ENCODE measurements at places on chromosomes 7 and 10.

DNA sequence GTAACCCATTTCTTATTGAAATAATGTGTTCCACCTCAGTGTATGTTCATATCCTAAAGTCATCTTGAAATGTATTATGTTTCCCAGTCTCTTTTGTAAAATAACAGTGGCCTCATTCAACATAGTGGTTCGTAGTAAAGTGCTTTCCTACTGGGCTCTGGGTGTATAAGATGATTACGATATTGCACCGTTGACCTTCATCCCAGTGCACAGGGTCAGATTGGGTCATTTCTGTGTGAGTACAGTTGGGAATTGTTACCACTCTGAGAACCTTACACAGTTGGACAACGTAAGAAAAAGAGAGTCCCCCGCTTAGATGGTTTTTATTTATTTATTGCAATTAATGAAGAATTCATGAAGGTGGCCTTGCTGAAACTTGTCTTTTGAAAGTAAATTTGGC, 135.6 kb downstream of the CHN2 start:
- no peak for DNase-seq

GRCh38 chr7:111413739-111414138, 148.6 kb downstream of the IMMP2L start:
- no peak for DNase-seq

GRCh38 chr7:142560166-142560565, 189.1 kb upstream of the PRSS1 start:
- DNase-seq = no peak

DNA sequence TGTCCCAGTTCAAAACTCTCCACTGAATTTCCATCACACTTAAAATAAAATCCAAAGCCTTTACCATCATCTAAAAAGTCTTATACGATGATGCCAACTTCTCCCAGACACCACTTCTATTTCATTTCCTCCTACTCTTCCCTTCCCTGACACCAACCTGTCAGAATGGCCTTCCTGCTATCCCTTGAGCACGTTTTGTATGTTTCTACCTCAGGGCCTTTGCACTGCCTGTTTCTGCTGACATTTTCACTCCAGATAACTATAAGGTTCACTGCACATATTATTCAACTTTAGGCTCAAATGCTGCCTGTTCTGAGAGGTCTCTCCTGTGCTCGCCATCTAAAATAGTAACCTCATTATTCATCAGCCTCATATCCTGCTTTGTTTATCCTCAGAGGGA, 269.6 kb downstream of the HTR7 start:
- no peak for DNase-seq

- no peak for DNase-seq
These were observed 7.8 kb downstream of the LIPF start for GRCh38 chr10:88672041-88672440.

DNA sequence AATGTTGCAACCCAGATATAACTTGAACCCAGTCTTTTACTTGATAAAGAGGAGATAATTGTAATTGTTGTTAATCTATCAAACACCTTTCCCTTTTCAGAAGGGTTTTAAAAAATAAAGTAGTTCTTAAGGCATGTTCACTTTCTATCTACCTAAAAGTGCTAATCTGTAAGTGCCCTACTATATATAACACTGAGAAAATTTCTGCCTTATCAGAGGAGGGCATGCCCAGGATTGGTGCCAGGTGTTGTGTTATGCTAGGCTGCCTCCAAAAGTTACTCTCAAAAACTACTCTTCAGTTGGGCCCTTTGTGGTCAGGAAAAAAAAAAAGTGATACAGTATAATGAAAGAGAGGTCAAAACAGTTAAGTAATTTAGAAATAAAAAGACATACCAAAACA, 36.3 kb downstream of the SMNDC1 start:
- no peak for DNase-seq

- DNase-seq = no peak
These were observed 40.0 kb downstream of the CLIP2 start for GRCh38 chr7:74329225-74329624.

DNA sequence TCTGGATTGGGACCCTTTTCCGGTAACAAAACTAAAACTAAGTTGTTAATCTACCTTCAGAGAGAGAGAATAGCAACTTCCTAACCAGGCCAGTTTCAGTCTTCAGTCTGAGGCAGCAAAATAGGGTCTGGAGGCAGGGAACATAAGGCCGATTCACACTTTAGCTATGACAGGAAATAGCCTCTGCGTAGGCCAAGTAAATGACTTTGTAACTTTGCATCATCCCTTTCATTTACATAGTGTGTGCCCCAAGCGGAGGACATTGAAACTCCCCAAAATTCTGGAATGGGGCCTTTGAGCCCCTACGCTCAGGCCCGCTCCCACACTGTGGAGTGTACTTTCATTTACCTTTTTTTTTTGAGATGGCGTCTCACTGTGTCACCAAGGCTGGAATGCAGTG, 1.7 kb upstream of the UPP1 start:
- no peak for DNase-seq

DNA sequence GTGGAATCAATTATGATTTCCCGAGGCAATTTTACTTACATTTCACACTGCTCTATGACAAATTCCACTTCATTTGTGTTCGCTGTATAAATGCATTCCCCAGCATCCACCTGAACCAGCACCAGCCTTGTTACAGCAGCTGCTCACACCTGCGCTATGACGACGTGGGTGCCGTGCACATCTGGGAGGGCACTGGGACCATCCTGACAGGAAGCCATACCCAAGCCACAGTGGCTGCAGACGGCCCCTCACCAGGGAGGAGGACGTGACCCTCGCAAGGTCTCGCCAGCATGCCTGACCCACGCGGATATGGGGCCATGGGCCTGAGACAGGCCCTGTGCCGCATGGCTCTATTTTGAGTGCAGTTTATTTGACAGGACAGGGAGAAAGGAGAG, 201.3 kb downstream of the MAD1L1 start:
- DNase-seq = no peak

GRCh38 chr10:113875212-113875611, 20.8 kb downstream of the NHLRC2 start:
- no peak for DNase-seq

DNA sequence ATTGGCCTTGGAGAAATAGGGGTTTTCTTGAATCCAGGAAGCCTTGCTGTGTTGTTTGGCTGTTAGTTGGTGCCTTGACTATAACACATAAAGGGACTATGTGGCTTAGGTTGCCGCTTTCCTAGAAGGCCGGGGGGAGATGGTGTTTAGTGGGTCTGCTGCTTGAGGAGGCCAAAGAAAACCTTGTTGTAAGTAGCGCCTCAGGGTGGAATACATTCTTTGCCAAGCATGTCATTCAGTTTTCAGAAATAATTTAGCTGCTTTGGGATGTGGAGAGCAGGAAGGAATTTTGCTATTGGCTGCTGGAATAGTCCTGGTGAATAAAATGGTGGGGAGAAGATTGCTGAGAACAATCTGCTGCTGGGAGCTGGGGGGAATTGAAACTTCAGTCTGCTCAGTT, 132.9 kb upstream of the WNT16 start:
- no peak for DNase-seq

- no peak for DNase-seq
These were observed 19.0 kb upstream of the COL1A2 start for GRCh38 chr7:94375691-94376090.

- no peak for DNase-seq
These were observed 62.5 kb downstream of the MKI67 start for GRCh38 chr10:128063736-128064107.

DNA sequence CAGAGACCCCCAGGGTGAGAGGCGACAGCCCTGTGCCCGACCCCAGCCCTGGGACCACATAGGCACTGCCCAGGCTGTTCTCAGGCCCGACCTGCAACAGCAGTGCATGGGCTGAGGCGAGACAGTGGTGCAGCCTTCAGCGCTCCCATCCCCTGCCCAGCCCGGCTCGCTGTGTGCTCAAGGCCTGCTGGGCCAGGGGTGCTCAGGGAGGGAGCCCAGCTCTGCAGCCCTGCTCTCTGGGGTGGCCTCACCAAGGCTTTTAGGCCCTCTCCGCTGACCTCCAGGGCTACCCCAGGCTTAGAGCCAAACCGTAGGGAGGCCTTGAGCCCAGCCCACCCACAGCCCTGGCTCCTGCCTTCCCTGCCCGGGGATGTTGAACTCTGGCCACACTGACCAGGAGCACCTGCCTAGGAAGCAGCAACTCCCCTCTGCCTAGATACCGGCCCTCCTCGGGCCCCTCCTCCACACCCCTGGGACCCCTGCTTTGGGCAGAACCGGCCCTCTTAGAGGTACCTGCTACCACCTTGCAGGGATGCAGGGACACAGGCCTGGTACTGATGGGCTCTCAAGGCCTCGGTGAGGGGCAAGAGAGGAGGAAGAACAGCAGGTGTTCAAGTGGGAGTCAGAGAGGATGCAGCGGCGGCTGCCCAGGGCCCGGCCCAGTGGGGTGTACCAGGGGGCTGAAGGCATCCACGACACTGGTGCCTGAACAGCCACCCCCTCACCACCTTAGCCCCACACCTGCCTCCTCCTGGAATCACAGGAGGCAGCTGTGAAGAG, 231.5 kb downstream of the ELFN1 start:
- DNase-seq = no peak

DNA sequence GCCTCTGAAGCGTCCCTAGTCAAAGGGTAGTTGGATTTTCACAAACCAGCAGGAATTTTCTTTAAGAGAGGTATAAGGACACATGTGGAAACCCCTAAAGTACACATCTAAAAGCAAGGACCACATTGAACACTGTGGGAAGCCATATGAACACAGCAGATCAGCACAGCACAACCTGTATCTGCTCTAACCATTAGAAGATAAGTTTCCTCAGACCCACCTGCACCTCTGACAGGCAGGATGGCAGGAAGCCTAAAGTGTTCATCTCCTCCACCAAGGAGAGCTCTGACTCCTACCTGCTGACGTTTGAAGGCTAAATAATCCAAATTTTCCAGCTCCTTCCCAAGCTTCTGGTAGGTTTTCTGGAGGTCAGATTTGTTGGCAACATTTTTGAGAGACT, 174.4 kb downstream of the CTNNA3 start:
- no peak for DNase-seq

GRCh38 chr10:58063861-58064480, 203.7 kb downstream of the IPMK start:
- DNase-seq = no peak

- DNase-seq = no peak
These were observed 136.7 kb downstream of the CELF2 start for GRCh38 chr10:11154333-11154732.

GRCh38 chr7:135519871-135520270, 10.0 kb upstream of the CNOT4 start:
- no peak for DNase-seq

GRCh38 chr7:155283565-155284194, 14.0 kb upstream of the INSIG1 start:
- no peak for DNase-seq

GRCh38 chr10:125709553-125710474, 9.7 kb upstream of the EDRF1 start:
- no peak for DNase-seq

GRCh38 chr10:52617346-52617745, 155.2 kb downstream of the MBL2 start:
- no peak for DNase-seq

DNA sequence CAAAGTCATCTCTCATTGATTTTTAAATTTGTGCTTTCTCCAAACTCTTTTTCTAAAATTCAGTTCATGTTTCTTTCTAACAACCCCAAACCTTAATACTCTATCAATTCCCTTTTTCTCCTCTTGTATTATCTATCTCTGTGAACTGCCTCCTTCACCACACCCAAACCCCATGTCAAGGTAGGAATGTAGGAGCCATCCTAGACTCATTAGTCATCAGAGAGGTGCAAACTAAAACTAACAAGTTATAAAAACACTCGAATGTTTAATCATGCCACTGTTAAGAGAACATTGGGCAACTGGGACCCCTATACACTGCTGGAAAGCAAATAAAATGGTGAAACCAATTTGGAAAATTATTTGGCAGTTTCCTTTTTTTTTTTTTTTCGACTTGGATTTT, 533.8 kb upstream of the LRRN3 start:
- no peak for DNase-seq

DNA sequence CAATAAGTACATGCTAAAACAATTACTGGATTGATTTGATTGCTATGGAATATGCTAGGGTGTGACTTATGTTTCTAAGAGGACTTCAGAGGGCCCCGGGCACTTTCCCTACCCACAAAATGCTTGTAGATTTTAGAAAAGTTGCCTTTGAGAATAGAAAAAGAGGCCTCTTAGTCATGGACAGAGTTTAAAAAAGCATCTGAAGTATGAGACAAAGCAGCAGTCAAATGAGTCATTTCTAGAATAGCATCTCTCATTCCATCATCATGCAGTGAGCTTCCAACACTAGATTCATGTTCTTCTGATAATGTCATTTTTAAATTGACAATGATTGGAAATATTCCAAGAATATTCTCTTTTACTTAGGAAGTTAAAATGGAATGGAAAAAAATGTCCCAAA, 675.1 kb upstream of the PCDH15 start:
- no peak for DNase-seq

DNA sequence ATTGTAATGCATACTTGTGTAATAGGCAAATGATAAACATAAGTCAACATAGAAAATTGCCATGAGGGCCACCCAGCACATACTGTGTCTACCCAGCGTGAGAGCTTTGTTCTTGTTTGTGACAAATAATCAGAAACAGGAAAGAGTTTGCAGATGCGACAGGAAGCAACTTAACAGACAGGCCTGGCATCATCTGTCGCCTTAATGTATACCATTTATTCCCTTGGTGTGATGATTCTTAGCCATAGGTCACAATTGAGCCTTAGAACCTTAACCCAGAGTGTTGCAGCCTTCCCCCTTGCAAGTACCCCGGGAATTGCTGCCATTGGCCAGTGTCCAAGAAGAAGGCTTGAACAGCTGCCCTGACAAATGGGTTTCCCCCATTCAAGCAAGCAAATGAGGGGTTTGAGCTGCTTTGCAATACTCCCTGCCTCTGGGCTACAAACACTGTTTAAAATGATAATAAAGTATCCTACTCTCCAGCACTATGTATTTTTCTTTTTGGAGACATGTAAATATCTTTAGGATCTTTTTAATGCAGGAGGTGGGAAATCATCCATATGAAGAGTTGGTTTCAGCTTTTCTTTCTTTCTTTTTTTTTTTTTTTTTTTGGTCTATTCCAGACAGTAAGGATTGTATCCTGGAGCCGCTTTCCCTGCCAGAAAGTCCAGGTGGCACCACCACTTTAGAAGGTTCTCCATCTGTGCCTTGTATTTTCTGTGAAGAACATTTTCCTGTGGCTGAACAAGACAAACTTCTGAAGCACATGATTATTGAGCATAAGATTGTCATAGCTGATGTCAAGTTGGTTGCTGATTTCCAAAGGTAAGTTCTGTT, 80.0 kb downstream of the ZNF277 start:
- DNase-seq = no peak

- no peak for DNase-seq
These were observed 99.3 kb downstream of the LANCL2 start for GRCh38 chr7:55464422-55464821.

DNA sequence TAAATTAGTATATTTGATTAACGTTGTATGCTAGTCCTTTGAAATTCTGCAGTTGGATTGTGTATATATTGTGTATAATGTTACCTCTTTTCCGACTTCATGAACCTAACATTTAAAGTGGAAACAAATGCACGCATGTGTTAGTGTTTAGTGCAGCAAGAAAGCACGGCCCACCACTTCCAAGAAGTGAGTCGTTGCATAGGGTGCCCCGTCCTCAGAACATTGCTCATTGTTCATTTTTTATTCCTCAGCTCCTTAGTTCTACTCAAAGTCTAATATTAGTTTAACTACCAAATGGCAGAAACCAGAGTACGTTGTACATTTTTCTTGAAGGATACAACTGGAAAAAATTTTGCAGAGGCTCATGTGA, 407.6 kb downstream of the AUTS2 start:
- no peak for DNase-seq
